NCI-H2171 treated with DMSO at 0.1 percent for 48 hours (cell line): ENCODE measurements at places on chromosomes 12 and 14.

DNA sequence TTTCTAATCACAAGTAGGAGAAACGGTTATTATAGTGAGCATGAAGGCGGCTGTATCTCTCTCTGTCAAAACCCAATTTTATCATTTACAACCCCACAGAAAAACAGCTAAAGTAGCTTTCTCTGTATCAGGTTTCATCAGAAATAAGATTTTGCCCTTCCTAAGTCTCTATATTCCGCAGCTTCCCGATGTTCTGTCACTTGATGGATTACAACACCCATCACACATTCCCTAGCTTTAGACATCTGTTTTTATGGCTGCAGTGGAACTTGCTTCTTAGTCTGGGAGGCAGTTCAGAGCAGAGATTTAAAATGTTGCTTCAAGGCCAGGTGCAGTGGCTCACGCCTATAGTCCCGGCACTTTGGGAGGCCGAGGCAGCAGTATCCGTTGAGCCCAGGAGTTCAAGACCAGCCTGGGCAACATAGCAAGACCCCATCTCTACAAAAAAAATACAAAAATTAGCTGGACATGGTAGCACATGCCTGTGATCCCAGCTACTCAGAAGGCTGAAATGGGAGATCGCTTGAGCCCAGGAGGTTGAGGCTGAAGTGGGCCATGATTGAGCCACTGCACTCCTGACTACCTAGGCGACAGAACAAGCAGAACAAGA, 27.6 kb upstream of the FOXN3 start:
- no peak for DNase-seq

DNA sequence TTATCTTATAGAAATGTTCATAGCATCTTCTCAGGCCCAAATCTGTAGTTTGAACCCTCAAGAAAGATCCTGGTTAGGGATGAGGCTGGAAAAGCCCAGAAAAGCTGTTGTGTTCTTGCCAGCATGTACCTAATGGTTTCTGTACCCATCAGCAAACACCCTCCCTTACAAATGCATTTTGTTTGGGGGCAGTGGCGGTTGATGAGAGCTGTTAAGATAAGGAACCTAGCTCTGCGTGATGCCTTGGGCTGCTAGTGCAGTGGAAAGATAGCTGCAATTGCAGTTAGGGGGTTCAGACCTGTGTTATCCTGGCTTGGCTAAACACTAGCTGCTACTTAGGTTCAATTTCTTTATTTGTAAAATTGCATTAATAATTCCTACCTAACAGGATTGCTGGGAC, 3.6 kb downstream of the TPH2 start:
- DNase-seq: no peak

DNA sequence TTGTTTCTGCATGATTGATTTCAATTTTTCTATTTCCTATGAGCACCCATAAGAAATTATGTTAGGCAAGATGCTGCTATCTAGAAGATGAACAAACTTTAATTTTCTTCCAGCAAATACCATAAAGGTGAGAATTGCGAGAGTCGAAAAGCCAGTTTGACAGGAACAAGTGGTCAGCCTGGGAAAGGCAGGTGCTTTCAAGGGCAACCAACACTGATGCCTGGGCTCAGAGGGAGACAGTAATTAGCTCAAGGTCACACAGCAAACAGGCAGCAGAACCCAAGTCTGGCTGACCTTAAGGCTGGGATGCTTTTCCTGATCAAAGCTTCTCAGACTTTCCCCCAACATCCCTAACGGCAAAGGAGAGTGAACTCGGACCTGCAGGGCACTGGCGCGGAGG, 6.8 kb upstream of the OTUB2 start:
- DNase-seq: no peak

- no peak for DNase-seq
Measured at GRCh38 chr14:66634876-66635275, 126.9 kb downstream of the GPHN start.

GRCh38 chr14:76832503-76832988, 6.3 kb downstream of the LRRC74A start:
- DNase-seq: no peak

- DNase-seq: peak; percentile 77
Measured at GRCh38 chr12:131564845-131565244, 146.0 kb upstream of the SFSWAP start.
